C1 segment of cervical spinal cord (tissue), 14 donors: ENCODE measurements at places on chromosomes 1 and 21.

DNA sequence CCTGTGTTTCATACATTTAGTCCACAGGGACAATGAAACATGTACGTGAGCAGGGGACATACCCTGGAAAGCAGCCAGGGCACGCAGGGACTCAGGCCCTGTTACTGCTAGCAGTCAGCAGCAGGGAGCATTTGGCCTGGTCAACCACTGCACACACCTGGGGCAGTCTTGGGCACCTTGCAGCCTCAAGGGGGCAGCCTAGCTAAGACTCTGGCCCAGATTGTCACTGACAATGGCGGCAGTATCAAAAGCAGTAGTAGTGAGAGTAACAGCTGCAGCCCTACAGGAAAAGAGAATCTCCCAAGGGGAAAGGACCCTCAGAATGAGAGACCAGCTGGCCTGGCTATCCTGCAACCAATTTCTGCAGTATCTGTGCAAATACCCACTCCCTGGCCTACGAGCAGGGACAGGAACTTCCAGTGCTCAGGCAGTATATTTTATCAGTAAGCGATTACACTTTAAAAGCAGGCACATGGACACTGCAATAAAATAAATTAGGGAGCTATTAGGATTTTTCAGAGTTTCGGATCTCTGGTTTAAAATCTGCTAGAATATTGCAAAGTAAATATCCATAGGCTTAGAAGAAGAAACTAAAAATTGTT, 475.6 kb downstream of the LTN1 start:
- peak; percentile 32 for DNase-seq

- DNase-seq: no peak
Measured at GRCh38 chr1:22591576-22591975, 28.3 kb downstream of the EPHA8 start.

GRCh38 chr1:115069659-115070308, 19.5 kb downstream of the TSPAN2 start:
- DNase-seq: no peak

DNA sequence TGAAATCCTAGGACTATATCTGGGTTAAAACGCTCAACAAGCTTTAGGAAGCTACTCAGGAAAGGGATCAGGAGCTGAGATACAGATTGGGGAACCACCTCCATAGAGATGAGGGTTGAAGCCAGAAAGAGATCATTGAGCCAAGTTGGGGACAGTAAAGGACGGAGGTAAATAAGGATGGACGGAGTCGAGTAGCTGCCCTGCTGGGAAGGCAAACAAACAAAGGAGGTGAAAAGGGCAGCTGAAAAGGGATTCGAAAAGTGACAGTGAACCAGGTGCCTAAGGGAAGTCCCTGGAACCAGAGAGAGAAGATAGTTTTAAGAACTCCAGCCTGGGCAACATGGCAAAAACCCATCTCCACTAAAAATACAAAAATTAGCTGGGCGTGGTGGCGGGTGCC, 6.3 kb upstream of the CAMSAP2 start:
- DNase-seq: no peak

- no peak for DNase-seq
Measured at GRCh38 chr1:92728697-92729096, 56.2 kb downstream of the EVI5 start.

DNA sequence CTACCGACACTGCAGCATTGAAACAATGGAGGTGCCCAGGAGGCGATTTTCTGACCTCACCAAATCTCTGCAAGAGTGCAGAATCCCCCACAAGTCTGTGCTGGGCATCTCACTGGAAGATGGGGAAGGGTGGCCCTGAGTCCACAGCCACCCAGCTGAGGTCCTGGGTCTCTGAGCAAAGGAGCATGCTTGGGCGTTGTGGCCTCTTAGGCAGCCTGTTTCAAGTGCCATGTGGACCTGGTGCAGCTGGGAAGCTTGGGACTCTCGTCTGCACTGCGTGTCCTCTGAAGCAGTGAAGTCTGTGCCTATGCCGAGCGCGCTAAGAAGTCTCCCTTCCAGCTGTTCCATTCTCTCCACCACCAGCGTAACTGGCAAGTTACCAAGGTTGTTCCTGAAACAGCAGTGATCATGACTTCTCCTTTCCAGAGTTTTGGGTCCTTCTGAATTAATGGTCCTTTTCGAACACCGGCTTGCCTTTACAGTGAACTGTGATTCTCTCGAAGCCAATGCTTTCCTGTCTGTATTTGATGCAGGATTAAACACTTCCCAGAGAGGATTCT, 5.0 kb upstream of the PLA2G2C start:
- no peak for DNase-seq

GRCh38 chr1:201026836-201027235, 3.3 kb upstream of the KIF21B start:
- DNase-seq: no peak

- no peak for DNase-seq
Measured at GRCh38 chr1:20440785-20441200, 45.2 kb downstream of the CAMK2N1 start.

GRCh38 chr1:155858800-155859233, 550 bp upstream of the SYT11 start:
- DNase-seq: no peak

- no peak for DNase-seq
Measured at GRCh38 chr1:2172551-2173146, 21.9 kb downstream of the FAAP20 start.
